ENCODE measurements at places on chromosomes 7 and 10.

DNA sequence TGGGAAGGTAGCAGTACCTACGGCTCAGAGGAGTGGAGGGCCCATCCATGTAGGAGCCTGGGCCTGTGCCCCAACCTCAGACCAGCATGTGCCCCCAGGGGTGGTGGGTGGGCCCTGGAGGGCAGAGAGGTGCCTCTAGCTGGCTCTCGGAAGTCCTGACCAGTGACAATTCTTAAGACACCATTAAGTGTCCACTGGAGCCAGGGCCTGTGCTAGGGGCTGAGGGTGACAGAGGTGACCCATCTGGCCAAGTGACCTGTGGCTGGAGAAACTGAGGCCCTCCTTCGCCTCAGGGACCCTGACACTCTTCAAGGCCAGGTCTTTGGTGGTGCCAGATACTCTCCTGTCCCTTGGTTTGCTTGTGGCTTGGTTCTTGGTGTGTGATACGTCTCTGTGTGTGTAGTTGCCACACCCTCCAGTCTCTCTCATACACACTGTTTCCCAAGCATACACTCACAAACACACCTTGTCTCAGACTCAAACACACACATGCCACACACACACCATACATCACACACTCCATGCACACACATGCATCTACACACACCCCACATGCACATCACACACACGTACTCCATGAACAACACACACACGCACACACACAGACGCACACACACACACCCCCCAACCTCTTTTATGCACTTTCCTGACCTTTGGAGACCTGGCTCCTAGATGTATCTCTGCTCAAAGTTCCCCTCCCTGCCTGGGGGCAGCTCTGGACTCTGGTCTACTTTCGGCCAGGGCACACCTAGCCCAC, 897 bp upstream of the RAMP3 start:
- no peak overlapping the region for H3K4me3 ChIP-seq
- peaks cover 15% of the 10 kb centered on the region for H3K27me3 ChIP-seq
- H3K36me3 ChIP-seq, result no peaks in the 10 kb centered on the region
- no peak for DNase-seq

GRCh38 chr10:71396084-71396710, 523 bp upstream of the CDH23 start:
- no peak overlapping the region for H3K27ac ChIP-seq
- DNase-seq, result no peak
- no peaks in the 10 kb centered on the region for H3K36me3 ChIP-seq
- peaks cover 51% of the 10 kb centered on the region for H3K27me3 ChIP-seq

- DNase-seq, result no peak
- H3K27me3 ChIP-seq, result no peaks in the 10 kb centered on the region
- peaks cover 20% of the 10 kb centered on the region for H3K4me1 ChIP-seq
- peak overlapping the region; percentile 97 for H3K27ac ChIP-seq
These were observed 1.3 kb downstream of the UBN2 start for GRCh38 chr7:139232377-139232717.

DNA sequence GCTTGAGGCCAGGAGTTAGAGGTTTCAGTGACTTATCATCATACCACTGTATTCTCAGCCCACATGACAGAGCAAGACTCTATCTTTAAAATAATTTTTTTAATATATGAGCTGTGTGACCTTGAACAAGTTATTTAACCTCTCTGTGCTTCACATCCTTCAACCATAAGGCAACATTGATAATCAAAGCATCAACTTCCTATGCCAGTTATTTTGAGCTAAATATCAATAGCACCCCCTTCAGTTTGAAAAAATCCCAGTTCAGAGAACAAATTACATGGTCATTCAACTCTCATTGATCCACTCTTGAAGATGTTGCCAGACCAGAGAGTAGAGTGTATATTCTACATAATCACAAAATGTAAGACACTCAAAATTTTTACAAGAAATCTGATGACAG, 53.0 kb downstream of the ASNS start:
- no peak for DNase-seq
- H3K27ac ChIP-seq, result no peak overlapping the region
- no peaks in the 10 kb centered on the region for H3K4me1 ChIP-seq
- H3K36me3 ChIP-seq, result no peaks in the 10 kb centered on the region
- no peak overlapping the region for H3K4me3 ChIP-seq

GRCh38 chr7:27420702-27421101, 178.1 kb downstream of the EVX1 start:
- H3K27me3 ChIP-seq, result no peaks in the 10 kb centered on the region
- no peak for DNase-seq
- H3K27ac ChIP-seq, result no peak overlapping the region
- H3K4me1 ChIP-seq, result peaks cover 14% of the 10 kb centered on the region
- no peak overlapping the region for H3K4me3 ChIP-seq

DNA sequence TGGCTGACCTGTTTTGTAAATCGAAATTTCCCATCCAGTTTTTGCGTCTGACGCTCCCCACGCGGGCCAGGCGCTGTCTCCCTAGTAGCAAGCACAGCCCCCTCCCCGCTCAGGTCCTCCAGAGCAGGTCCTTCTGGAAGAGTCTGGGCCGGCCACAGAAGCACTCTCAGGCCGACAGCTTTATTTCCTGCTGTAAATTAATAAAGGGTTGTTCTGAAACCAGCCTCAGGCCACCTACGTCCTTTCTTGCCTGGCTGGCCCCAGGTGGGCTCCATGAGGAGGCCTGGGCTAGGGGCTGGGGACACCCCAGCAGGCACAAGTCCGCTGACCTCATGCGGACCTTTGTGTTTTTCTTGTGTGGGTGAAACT, 35.2 kb downstream of the CAMK2B start:
- no peaks in the 10 kb centered on the region for H3K4me1 ChIP-seq
- H3K27ac ChIP-seq, result no peak overlapping the region
- H3K4me3 ChIP-seq, result no peak overlapping the region

DNA sequence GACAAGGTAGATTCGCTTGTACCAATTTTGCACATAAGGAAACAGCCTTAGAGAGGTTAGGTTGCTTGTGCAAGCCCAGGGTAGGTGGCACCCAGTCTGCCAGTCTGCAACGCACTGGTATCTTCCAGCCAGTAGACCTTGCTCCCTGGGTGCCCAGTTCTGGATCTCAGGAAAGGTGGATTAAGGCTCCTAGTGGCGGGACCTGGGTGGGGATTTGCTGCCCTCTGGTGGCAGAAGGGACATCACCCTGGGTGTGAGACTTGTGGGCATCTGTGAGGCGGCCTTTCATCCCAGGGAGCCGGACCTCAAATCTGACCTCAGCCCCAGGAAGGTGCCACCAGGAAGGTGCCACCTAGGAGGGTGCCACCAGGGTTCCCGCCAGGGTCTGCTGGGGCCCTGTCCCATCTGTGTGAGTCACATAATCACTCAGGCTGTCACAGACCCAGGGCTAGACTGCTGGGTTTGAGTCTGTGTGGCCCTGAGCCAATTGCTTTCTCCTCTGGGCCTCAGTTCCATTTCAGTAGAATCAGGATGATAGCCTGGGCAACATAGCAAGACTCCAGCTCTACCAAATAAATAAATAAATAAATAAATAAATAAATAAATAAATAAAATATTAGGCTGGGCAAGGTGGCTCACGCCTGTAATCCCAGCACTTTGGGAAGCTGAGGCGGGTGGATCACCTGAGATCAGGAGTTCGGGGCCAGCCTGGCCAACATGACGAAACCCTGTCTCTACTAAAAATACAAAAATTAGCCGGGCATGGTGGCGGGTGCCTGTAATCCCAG, 5.3 kb upstream of the PRKRIP1 start:
- peaks cover 5% of the 10 kb centered on the region for H3K4me1 ChIP-seq
- H3K4me3 ChIP-seq, result no peak overlapping the region
- H3K36me3 ChIP-seq, result peaks cover 25% of the 10 kb centered on the region
- no peaks in the 10 kb centered on the region for H3K27me3 ChIP-seq
- DNase-seq, result peak; percentile 90

- H3K27ac ChIP-seq, result peak overlapping the region; percentile 34
- no peak overlapping the region for H3K4me3 ChIP-seq
- H3K27me3 ChIP-seq, result no peaks in the 10 kb centered on the region
- peaks cover 42% of the 10 kb centered on the region for H3K4me1 ChIP-seq
- H3K36me3 ChIP-seq, result peaks cover 5% of the 10 kb centered on the region
- DNase-seq, result no peak
These were observed 5.8 kb downstream of the IDE start for GRCh38 chr10:92567952-92568600.

GRCh38 chr7:88101769-88102168, 118.1 kb downstream of the SRI start:
- no peak overlapping the region for H3K4me3 ChIP-seq
- DNase-seq, result no peak
- H3K4me1 ChIP-seq, result no peaks in the 10 kb centered on the region
- no peaks in the 10 kb centered on the region for H3K36me3 ChIP-seq

DNA sequence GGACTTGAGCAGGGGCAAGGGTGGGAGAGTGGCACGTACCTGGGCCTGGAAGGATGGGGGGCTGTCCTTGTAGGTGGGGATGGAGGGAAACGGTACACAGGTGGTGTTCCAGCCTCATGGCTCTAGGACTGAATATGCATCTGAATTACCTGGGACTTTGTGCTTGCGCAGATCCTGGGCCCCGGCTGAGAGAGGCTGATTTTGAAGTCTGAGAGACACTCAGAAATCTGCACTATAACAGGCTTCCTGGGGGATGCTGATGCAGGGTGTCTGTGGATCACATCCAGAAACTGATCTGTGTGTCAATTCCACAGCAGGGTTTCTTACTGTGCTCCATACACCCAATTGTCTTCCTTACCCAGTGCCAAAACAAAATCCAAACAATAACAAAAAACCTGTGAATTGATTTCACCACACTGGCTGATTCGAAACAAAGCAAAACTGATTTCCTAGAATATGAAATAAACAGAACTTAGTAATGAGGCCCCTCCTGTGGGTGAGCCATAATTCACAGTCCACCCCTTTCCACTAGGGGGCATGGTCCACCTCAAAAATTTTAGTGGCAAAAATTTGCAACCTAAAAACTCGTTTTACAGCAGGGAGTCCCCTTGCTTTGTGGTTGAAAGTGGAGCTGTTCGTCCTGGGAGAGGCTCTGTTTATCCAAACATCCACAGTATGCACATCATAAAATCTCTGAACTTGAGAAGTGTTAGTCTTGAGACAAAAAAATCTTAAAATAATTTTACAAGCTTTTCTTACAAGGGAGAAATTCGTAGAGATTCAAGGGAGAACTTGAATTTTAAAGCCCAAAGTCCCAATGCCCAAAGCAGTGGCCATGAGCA, 32.0 kb upstream of the PLEKHA1 start:
- no peak for DNase-seq
- no peaks in the 10 kb centered on the region for H3K36me3 ChIP-seq
- H3K4me3 ChIP-seq, result no peak overlapping the region
- H3K27ac ChIP-seq, result no peak overlapping the region
- H3K27me3 ChIP-seq, result no peaks in the 10 kb centered on the region

DNA sequence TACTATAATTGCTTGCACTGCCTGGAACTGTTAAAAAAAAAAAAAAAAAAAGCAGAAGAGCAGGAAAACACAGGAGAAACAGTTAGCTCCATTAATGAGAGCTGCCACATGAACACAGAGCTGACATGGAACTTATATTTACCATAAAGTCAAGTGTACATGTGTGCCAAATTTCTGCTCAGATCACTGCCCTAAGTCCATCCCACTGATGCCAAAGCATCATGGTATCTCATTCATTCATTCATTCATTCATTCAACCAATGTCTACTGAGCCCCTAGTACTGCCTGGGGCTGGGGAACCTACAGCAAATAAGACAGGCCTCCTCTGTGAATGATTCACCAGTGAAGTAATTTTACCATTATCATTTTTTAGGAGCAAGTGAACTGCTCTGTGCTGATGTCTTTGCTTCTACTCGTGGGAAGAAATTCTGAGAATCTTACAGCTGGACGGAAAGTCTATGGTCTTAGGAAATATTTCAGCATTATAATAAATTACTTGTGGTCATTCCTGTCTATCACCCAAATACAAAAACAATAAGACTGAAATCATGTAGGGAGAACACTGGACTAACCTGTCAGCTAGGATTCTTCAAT, 58.8 kb upstream of the ABLIM1 start:
- no peak overlapping the region for H3K4me3 ChIP-seq
- no peaks in the 10 kb centered on the region for H3K27me3 ChIP-seq
- H3K36me3 ChIP-seq, result no peaks in the 10 kb centered on the region
- H3K27ac ChIP-seq, result no peak overlapping the region
- peaks cover 19% of the 10 kb centered on the region for H3K4me1 ChIP-seq
- no peak for DNase-seq

GRCh38 chr10:113957013-113957412, 86.7 kb upstream of the ADRB1 start:
- H3K27ac ChIP-seq, result no peak overlapping the region
- DNase-seq, result no peak
- peaks cover 24% of the 10 kb centered on the region for H3K4me1 ChIP-seq
- no peak overlapping the region for H3K4me3 ChIP-seq

DNA sequence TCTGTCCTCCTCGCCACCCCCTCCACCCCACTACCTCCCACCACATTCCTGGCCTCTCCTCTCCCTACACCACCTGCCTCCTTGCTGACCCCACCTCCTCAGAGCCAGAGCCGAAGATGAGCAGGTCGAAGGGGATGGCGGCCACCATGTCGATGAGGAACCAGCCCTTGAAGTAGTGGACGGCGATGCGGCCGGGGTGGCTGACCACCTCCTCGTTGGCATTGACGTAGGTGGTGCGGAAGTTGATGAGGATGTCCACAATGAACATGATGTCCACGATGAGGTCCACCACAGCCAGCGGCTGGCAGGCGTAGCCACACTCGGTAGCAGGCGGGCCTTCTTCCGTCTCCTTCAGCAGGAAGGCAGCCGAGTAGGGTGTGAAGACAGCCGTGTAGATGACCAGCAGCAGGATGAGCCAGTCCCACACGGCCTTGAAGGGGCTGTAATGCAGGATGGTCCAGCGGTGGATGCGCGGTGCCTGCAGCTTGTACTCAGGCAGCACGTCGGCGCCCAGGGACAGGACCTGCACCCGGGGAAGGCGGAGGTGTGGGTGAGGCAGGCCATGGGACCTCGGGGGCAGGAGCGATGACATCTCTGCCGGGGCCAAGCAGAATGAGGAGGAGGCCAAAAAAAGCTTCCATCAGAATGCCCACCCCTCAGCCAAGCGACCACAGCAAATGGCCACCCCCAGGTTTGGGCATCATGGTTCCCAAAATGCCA, 25.6 kb downstream of the KCNH2 start:
- H3K4me1 ChIP-seq, result peaks cover 14% of the 10 kb centered on the region
- no peaks in the 10 kb centered on the region for H3K36me3 ChIP-seq
- H3K4me3 ChIP-seq, result no peak overlapping the region

- no peaks in the 10 kb centered on the region for H3K4me1 ChIP-seq
- peaks cover 5% of the 10 kb centered on the region for H3K36me3 ChIP-seq
- no peak overlapping the region for H3K27ac ChIP-seq
- DNase-seq, result no peak
These were observed 157.1 kb downstream of the PIP4K2A start for GRCh38 chr10:22557321-22557720.

DNA sequence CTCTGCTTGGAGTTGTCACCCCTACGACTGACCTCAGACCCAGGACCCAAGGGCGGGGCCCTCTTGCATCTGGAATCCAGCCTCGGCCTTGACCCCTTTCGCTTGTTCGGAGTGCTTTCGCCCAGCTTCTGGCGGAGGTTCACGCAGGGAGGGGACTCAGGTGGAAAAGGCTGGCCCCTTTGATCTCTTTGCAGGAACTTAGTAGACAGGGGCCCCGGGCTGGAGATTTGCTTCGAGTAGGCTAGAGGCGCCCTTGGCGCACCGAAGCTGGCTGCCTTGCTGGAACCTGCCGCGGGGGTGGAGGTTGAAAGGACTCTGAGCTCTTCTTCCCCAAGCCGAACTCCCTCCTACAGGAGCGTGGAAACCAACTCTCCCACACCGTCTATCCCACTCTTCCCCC, 255.1 kb downstream of the OTUD1 start:
- H3K4me1 ChIP-seq, result peaks cover 30% of the 10 kb centered on the region
- no peaks in the 10 kb centered on the region for H3K36me3 ChIP-seq
- H3K27me3 ChIP-seq, result peaks cover 62% of the 10 kb centered on the region
- H3K4me3 ChIP-seq, result peak overlapping the region; percentile 43
- DNase-seq, result no peak

GRCh38 chr10:61024856-61025201, 80.8 kb upstream of the RHOBTB1 start:
- no peaks in the 10 kb centered on the region for H3K4me1 ChIP-seq
- H3K4me3 ChIP-seq, result no peak overlapping the region
- no peak for DNase-seq
- no peak overlapping the region for H3K27ac ChIP-seq
